ENCODE measurements at places on chromosomes 2 and 18.

GRCh38 chr2:232667989-232668583 is 29.0 kb upstream of the GIGYF2 start:
- DNase-seq = no peak

DNA sequence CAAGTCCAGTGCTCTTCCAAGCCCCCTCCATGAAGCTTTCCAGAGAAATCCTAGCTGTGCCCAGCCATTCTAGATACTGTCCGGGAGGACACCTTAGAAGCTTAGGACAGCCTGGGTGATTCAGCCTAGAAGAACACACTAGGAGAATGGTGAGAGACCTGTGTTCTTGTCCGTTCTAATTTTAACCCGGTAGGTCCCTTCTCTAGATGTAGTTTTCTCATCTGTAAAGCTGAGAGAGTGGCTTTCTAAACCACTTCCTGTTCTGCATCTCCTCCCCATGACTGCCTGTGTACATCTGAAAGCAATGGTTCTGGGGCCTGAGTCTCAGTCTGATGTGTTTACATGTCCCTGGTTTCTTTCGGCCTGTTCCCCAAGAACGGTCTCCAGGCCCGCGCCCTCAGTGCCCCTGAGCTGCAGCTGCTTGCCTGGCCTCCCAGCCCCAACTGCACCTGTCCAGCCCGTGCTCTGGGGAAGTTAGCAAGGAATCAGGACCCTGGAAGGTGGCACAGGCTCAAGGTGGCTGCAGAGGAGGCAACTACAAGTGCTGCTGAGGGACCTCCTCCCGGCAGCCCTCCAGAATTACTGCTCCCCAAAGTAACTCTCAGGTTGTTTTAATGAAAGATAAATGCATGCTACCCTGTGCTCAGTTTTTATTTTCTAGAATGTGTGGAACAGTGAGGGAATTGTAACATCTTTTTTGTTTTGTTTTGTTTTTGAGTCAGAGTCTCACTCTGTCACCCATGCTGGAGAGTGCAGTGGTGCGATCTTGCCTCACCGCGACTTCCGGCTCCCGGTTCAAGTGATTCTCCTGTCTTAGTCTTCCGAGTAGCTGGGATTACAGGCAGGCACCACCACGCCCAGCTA is 105.9 kb downstream of the LBH start:
- DNase-seq = no peak

GRCh38 chr2:197700960-197701359 is 4.2 kb upstream of the MARS2 start:
- no peak for DNase-seq

GRCh38 chr2:134675314-134675713 is 43.5 kb downstream of the TMEM163 start:
- no peak for DNase-seq

- no peak for DNase-seq
Measured at GRCh38 chr2:86791573-86791972, 860 bp upstream of the CD8A start.

DNA sequence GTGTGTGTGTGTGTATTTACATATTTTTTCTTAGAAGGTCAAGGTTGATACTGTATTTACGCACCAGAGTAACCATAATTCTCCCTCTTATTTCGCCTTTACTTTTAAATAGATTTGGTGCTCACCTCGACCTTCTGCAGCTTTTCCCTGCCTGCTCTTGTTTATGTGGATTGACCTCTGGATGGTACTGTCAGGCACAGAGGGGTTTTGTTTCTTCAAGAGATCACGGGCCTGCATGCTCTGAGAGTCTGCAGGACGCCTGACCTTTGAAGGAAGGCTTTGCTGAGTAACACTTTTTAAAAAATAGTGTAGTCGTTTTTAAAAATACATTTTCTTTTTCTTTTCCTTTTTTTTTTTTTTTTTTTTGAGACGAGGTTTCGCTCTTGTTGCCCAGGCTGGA is 18.1 kb upstream of the EFHD1 start:
- DNase-seq = no peak

DNA sequence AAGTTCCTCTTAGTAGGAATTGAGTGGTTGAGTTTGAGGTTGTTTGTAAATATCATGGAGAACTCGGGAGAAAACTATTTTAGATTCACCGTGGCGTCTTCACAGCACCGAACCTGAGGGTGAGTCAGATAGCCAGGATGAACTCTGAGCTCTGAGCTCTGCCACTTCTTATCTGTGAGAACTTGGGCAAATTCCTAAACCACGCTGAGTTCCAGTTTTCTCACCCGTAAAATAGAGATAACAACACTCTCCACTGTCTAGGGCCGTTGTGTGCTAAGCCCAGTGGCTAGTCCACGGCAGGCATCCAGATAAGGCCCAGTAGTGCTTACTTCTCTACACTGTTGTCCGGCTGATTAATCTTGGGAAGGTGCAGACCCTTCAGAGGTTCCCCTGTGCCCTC is 7.0 kb downstream of the KIF5C start:
- DNase-seq = no peak

DNA sequence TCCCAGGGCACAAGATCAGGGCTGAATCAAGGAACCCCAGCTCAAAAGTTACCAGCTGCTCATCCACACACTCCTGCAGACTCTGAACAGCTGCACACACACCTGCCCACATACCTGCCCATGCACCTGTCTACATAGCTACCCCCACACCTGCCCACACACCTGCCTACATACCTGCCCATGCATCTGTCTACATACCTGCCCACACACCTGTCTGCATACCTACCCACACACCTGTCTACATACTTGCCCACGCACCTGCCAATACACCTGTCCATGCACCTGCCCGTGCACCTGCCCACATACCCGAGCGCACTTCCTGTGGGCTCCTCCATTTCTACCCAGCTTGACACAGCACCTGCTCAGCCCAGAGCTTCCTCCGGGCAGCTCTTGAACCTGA is 122.8 kb upstream of the AGAP1 start:
- DNase-seq = no peak

DNA sequence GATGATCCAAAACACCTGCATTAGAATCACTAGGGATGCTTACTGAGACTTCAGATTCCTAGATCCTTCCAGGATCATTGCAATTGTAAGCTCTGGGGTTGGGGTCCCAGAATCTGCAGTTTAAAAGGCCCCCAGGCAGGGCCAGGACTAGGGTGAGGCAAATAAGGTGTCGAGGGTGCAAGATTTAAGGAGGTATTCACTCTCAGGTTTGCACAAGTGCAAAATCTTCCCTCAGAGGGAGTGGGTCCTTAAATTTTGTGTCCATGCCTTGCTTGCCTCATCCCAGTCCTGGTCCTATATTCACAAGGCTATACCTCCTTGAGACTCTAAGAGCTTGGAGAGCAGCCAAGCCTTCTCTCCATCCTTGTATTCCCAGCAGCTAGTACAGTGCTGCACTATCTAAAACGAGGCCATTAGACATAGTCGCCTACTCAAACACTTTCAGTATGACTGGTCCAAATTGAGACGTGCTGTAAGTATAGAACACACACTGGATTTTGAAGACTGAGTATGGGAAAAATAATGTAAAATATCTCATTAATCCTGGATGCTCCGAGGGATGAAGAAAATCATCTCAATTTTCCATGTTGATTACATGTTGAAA is 31.6 kb upstream of the MREG start:
- DNase-seq = no peak

GRCh38 chr2:225173909-225174308 is 131.6 kb upstream of the DOCK10 start:
- DNase-seq = no peak

DNA sequence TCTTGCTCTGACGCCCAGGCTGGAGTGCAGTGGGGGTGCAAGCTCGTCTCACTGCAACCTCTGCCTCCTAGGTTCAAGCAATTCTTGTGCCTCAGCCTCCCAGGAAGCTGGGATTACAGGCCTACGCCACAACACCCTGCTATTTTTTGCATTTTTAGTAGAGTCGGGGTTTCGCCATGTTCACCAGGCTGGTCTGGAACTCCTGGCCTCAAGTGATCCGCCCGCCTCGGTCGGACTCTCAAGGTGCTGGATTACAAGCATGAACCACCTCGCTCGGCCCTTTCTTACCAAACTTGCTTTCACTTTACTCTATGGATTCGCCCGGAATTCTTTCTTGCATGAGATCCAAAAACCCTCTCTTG is 3.1 kb upstream of the FZD5 start:
- DNase-seq = no peak

GRCh38 chr18:56148373-56148772 is 490.0 kb downstream of the TXNL1 start:
- no peak for DNase-seq

- no peak for DNase-seq
Measured at GRCh38 chr2:196328088-196328680, 156.8 kb upstream of the STK17B start.

- DNase-seq = no peak
Measured at GRCh38 chr2:165667375-165667774, 126.7 kb downstream of the GALNT3 start.

GRCh38 chr18:59343926-59344325 is 15.1 kb downstream of the LMAN1 start:
- no peak for DNase-seq

- DNase-seq = no peak
Measured at GRCh38 chr2:129723277-129724020, 256.0 kb upstream of the RAB6C start.

GRCh38 chr2:1421731-1422130 is 8.5 kb downstream of the TPO start:
- DNase-seq = no peak

GRCh38 chr18:55093295-55093694 is 134.0 kb upstream of the CCDC68 start:
- no peak for DNase-seq

DNA sequence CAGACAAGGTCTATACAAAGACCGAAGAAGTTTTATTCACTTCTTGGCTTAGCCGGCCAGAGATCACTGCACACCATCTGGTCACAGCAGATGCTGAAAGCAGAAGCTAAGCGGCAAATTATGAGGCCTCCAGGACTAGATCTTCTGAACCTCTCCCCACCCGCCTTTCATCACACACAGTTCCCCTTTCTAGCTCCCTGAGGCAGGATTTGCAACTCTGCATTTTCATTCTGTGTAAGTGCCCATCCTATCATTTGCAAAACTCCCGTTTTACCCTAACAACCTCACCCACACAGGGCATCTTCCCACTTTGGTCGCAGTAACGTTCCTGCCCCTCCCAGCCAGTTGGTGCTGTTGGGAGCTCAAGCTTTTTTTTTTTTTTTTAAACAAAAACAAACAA is 3.1 kb upstream of the MOB1A start:
- no peak for DNase-seq

DNA sequence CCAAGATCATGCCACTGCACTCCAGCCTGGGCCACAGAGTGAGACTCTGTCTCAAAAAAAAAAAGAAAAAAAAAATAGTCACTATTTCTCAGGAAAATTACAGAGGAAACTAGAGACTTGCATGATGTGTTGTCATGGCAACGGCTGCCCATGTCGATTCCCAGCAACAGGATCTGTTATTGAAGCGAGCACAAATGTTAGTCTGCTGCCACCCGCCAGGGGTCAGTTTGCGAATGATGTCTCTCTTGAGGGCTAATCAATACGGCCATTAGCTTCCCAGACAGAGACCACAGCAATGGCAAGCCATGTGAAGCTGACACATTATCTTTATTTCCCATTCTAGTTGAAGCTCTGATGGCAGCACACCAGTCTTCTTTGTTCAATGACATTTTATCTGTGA is 32.4 kb upstream of the ACYP2 start:
- no peak for DNase-seq

GRCh38 chr2:107936433-107937359 is 49.6 kb upstream of the SLC5A7 start:
- DNase-seq = peak; percentile 18

DNA sequence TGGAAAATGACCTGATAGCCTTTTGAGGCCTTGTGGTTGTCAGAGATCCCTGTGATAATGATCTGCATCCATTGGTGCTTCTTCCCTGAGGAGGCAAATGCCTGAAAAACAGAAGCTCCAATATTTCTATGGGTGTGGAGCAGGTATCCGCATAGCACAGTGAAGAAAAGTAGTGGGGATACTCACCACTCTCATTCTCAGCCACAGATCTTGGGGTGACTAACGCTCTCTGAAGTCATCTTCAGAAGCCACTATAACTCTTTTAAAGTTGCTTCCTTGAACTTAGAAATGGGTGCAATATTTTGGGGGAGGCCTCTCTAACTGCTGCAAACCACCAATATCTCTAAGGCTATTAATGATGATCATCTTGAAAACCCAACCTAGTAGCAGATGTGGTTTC is 46.2 kb downstream of the ARHGAP15 start:
- no peak for DNase-seq

DNA sequence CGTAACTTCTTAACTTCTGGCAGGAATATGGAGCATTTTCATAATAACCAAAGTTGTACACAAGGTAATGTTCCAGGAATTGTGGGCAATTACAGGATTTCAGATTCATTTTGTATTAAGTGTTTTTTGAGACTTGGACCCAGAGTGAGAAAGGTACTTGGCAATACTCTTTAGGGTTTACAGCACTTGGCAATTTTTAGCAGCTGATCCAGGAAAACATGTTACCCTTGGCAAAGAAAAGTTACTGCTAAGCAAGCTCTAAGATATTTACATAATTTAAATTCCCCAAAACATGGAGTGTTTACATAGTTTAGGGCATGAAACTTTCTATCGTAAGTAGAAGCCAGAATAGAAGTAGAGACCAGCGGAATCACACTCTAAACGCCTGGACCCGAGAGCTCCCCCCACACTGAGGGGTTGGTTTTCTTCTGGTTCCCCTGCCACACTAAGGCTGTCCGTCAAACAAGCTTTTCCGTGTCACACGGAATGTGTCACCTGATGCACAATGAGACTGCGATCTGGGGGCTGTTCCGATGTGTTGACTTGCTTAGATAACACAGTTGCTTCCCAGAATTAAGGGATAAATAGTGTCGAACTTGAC is 177.1 kb downstream of the PTGR3 start:
- DNase-seq = no peak

- no peak for DNase-seq
Measured at GRCh38 chr2:145652571-145653545, 1132.9 kb upstream of the ZEB2 start.

DNA sequence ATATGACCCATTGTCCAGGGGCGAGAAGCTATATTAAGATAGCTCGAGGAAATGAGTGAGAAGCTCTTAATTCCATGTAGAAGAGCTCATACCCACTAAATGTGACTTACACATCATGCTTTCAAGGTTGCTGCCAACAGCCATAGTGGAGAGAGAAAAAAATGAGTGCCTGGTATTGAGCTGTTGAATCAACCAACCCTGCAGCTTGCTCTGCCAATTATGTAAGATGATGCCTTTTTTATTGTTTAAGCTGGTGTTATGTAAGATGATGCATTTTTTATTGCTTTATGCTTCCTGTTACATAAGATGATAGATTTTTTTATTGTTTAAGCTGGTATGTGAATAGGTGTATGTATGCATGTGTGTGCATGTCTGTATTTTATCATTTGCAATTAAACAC is 228.2 kb downstream of the CCDC178 start:
- peak; percentile 8 for DNase-seq

DNA sequence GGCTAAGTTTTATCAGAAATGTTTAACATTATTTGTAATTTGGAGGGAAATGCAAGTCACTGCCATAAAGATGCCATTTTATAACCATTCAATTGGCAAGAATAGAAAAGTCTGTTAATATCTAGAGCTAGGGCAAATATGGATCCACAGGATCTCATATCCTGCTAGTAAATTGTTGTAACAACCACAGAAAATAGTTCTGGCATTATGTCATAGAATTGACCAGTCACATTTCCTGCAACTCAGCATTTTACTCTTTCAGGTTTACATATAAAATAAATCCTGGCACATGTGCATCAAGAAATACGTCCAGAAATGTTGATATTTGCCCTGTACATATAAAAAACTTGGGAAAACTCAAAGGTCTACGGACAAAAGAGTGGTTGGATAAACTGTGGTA is 32.9 kb downstream of the OSBPL6 start:
- no peak for DNase-seq

GRCh38 chr2:217655651-217656050 is 347.1 kb downstream of the TNS1 start:
- DNase-seq = no peak

GRCh38 chr18:49926106-49926745 is 112.9 kb upstream of the ACAA2 start:
- no peak for DNase-seq
